ENCODE measurements at places on chromosomes 2 and 18.

DNA sequence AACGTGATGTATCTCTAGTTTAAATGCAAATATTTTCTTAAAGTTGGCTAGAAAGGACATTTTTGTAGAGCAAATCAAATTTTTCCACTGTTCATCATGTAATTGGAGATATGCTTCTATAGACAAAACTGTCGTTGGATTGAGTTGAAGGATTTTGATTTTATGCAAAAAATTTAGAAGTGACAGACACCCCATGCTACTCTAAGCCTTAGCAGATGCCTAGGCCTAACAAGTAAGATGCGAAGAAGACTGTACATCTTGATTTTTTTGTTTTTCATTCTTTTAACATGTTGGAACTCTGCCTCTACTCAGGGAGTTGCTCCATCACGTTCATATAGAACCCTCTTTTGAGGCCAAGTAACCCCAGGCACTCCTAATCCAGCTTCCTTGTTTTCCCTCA lies 331.0 kb downstream of the PARD3B start:
- DNase-seq, result no peak

- DNase-seq, result no peak
Measured at GRCh38 chr18:79704631-79705030, 25.0 kb downstream of the CTDP1 start.

GRCh38 chr18:31248783-31249521 lies 69.0 kb upstream of the DSG1 start:
- DNase-seq, result no peak

GRCh38 chr2:17012297-17012696 lies 346.7 kb upstream of the CYRIA start:
- no peak for DNase-seq

GRCh38 chr2:124822516-124822915 lies 797.4 kb downstream of the CNTNAP5 start:
- DNase-seq, result no peak

DNA sequence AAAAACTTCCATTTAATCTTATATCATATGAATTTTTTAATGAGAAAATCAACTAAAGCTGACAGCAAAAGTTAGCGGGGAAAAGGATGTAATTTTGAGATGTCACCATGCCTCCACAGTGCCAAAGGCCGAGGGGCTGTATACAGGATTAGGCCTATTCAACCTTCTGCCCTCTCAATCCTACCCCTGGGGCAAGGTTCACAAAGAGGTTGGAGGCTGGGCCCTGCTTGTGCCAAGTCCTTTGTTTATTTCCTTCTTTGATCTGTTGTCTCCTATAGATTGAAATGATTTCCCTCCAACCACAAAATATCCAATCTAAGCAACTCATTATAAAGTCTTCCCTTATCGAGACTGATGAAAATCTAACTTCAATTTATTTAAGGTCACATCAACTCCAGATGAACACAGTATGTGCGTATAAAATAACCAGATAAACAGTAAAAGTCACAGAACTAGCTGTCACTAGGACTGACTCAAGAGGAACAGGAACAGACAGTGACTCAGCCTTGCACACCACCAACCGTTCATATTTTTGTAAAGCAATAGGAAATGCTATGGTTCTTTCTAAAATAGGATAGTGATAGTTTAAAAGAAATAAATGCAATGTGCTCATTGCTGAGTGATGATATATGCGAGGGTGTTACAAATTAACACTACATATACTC lies 95.8 kb downstream of the SLC25A12 start:
- no peak for DNase-seq

DNA sequence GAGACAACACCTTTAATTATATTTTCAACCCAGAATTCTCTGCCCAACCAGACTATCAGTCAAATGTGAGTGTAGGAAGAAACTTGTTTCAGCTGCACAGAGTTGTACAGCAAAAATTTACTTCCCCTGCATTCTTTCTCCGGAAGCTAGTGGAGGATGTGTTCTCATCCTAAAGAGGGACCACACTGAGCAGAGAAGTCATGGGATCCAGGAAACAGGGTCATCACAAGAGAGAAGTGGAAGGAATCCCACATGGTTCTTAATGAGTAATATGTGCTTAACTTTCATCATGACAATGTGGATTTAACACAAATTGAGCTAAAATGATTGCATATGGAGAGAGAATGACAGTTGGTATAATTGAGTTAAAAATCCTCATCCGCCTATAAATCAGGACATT lies 78.2 kb downstream of the INPP4A start:
- no peak for DNase-seq

DNA sequence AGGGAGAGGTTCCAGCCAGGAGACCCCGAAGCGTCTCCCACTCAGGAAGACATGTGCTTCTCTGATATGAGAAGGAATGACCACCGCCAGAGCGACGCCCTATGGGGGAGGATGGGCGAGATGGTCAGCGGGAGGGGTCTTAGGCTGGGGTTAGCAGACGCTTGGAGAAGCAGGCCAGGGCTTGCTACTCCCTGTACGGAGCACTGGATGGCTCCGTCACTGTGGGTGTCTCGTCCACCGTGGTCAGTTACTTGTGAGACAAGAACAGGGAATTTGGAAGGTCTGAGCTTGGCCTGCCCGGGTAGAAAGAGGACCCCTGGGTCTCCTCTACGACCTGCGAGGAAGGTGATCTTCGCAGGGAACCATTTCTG lies 39.8 kb downstream of the TMEM18 start:
- no peak for DNase-seq

GRCh38 chr2:103327966-103328365 lies 566.1 kb downstream of the TMEM182 start:
- no peak for DNase-seq

DNA sequence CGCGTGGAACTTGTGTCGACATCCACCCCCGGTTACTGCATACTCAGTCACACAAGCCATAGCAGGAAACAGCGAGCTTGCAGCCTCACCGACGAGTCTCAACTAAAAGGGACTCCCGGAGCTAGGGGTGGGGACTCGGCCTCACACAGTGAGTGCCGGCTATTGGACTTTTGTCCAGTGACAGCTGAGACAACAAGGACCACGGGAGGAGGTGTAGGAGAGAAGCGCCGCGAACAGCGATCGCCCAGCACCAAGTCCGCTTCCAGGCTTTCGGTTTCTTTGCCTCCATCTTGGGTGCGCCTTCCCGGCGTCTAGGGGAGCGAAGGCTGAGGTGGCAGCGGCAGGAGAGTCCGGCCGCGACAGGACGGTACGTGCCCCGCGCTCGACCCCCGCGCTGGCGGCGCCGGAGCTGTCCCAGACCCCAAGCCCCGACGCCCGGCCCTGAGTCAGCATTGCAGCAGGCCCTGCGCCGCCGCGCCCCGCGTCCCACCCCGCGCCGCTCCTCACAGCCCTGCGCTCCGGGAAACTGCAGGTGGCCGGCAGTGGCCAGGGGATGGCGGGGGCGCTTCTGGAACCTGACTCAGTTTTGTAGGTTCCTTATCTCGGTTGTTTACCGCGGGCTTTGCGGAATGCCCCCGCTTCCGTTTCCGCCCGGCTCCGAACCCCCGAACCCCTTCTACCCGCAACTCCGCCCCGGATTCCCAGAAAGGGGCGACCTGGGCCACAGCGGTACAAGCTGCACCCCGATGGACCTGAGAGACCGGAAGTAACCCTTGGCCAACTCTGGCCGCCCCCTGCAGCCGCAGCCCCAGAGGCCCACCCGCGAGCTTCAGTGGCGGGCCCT lies at the start of gene CFLAR:
CFLAR (plus strand) TSS at position 50 of the 844 bp plus-strand sequence. CDS start 13,702 bp downstream, outside the sequence.
- peak; percentile 78 for DNase-seq

GRCh38 chr2:101758001-101758400 lies 60.5 kb downstream of the MAP4K4 start:
- no peak for DNase-seq

DNA sequence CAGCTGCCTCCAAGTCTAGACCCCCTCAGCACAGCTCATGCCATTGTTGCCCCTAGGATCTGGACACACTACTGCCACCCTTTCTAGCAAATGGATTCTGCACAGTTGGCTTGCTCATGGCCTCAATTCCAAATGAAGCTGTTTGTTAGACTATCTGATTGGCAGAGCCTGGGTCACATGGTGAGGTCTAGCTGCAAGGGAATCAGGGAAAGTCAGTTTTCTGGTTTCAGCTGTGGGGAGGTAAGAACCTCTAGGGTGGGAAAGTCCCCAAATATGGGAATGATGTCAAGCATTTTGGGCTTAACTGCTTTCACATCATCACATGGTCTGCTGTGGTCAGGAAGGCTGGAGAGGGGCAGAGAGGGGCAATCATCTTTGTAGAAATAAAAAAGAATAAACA lies 150.4 kb upstream of the ITGA6 start:
- no peak for DNase-seq

GRCh38 chr2:160608599-160608998 lies 115.0 kb upstream of the RBMS1 start:
- DNase-seq, result no peak

GRCh38 chr2:65604246-65604645 lies 171.8 kb upstream of the SPRED2 start:
- no peak for DNase-seq

GRCh38 chr2:44283116-44283666 lies 7.9 kb downstream of the SLC3A1 start:
- DNase-seq, result no peak

DNA sequence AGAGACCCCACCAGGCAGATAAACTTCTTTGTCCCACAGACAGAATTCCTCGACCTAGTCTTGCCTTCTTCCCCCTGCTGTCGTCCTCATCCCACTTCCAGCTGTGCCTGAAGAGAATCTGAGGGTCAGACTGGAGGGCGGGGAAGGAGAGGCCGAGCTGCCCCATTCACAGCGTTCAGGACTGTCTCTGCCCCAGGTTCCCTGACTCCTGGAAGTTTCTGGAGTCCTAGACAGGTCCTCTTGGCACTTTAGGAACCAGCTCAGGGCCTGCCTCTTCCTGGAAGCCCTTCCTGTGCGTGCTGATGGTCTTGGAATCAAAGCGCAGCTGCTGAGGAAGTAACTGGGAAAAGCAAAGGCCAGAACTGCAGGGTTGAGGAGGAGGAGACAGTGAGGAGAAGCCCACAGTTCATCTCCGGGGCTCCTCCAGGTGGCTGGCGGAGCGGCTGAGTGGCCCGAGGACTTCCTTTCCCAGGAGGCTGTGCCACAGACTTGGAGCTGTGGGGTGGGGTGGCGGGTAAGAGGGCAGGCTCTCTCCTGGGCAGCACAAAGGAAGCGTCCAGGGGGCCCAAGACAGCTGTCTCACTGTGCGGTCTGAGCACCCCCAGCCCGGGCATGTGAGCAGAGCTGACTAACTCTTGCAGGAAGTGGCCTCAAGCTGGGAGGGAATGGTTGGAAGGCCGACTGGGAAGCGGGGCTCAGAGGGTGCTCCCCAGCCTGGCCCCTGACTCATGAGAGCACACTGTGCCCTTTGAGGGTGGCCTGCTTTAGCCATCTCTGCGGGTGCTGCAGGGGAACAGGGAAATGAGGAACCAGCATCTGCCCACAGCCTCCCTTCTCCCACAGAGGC lies 39.5 kb downstream of the SDC1 start:
- DNase-seq, result no peak

DNA sequence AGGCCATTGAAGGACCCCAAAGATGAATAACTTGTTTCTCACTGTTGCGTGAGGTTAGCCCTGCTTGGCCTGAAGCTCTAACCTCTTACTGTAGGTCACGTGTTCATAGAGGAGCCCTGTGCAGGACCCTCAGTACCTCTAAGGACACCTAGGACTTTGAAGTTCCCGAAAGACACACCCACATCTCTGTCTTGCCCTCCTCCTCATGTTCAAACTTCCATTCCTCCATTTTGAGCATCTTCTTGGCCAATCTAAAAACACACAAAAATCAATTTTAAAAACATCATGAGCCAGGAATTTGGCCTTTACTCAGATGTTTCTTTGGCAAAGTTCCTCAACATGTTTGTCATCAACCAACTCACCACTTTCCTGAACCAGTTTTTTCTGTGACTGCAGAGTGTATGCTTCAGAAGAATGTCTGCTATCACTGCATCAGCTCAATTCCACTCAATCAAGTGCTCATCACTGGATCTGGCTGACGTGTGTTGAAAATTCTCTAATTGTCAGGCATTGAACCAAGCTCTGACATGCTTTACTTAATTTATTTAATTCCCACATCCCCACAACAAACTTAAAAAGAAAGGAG lies 101.6 kb downstream of the AP1S3 start:
- DNase-seq, result no peak

- no peak for DNase-seq
Measured at GRCh38 chr2:120447127-120447785, 101.3 kb downstream of the INHBB start.

- no peak for DNase-seq
Measured at GRCh38 chr2:219249203-219249980, 3.7 kb upstream of the TUBA4B start.

DNA sequence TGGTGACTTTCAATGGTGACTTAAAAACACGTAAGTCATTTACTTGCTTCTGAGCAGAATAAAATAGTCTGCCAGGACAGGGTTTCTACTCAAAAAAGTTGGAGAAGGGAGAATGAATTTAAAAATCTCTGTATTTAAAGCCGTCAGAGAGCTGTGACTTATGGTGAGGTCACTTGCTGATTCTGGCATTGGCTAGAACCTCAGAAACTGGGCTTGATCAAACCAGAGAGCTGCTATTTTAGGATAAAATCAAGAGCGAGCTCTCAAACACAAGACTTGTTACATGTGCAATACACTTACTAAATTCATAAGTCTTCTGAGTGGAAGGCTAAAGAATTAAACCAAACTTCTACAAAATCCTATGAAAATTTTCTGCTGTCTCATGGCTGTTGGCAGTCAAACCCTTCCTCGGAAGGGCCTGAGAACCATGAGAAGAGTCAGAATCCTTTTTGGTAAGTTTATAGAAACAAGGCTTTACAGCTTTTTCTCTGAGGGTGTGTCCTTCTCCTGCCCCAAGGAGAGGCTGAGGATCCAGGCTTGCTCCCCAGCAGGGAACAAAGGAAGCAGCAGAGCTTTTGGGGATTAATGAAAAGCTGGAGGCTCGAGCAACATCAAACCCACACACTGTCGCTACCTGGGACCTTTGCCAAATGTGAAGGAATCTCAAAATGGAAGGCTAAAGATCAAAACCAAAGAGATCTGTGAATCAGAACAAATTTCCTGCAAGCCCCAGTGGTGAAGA lies 816.4 kb downstream of the SOCS6 start:
- DNase-seq, result no peak

GRCh38 chr18:4271952-4272351 lies 183.2 kb downstream of the DLGAP1 start:
- no peak for DNase-seq

DNA sequence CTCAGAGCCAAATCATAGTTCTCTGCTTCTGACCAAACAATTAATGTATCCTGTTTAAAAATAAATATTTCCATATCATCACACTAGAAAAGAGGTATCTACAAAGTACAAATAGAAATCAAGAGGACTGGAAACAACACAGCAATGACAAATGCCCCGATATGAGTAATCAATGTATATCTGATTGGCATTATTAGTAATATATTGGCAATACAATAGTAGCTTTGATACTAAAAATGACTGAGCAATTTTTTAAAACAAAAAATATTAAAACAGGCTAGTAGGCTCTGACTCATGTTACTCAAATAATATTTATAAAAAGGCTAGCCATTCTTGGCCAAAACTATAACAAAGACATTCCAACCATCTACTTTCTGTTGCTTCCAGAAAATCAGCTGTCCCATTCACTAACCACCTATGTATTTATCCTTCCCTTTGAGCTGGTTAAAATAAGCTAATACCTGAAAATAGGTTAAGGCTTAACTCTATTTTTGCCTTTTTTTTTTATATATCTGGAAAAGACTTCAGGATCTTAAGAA lies 13.3 kb downstream of the PPP4R3B start:
- DNase-seq, result no peak

- no peak for DNase-seq
Measured at GRCh38 chr2:96977631-96978195, 8.7 kb downstream of the FAM178B start.
